ENCODE measurements at places on chromosomes 1 and 21.

DNA sequence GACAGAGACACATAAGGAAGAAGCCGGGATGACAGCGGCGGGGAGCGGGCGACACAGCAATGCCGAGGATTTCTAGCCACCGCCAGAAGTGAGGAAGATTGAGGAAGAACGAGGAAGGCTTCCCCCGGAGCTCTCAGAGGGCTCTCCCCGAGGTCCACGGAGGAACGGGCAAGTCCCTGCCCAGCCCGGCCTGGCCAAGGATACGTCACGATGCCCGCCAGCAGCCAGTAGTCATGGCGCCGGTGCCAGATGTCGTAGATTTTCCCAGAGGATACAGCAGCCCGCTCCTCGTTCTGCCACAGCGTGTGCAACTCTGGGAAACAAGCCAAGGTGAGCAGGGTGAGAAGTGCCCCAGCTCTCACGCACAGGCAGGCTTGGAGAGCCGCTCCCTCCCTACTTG lies 65.9 kb downstream of the KCNAB2 start:
- DNase-seq, result peak; percentile 3

GRCh38 chr1:38712046-38712445 lies 147.5 kb downstream of the RRAGC start:
- no peak for DNase-seq

DNA sequence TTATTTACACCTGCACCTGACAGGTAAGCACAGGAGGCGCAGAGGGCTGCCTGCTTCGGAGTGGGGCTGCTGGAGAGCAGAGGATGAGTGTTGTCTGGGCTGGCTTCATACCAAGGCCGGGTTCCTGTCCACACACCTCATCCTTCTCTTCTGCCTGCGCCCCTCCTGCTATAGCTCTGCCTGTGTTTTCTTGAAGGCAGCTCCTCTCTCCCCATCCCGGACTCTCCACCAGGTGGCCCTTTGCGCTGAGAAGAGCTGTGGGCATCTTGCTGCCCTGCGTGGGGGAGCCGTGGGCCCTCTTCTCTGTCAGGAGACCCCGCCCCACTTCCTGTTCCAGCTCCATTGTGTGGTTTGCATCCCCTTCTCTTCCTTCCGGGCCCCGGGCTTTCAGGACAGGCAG lies 35.0 kb downstream of the ARHGEF10L start:
- no peak for DNase-seq

DNA sequence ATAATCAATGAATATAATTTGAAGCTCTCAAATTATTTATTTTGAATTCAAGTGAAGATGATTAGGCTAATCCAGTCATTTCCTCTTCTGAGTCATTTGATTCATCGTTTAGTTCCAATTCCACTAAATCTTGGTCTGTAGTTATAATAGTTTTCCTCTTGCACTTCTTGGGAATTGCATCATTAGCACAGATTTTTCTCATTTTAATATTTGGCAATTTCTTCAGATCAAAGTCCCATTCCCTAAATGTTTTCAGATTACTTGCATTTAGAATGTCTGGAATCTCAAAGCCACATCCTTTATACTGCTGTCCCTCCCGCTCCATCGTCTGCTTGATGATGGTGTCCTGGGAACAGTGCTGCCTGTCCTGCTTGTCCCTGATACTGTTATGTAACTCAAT lies 43.5 kb downstream of the MAST2 start:
- DNase-seq, result no peak

GRCh38 chr1:232643251-232643650 lies 13.3 kb upstream of the SIPA1L2 start:
- no peak for DNase-seq

DNA sequence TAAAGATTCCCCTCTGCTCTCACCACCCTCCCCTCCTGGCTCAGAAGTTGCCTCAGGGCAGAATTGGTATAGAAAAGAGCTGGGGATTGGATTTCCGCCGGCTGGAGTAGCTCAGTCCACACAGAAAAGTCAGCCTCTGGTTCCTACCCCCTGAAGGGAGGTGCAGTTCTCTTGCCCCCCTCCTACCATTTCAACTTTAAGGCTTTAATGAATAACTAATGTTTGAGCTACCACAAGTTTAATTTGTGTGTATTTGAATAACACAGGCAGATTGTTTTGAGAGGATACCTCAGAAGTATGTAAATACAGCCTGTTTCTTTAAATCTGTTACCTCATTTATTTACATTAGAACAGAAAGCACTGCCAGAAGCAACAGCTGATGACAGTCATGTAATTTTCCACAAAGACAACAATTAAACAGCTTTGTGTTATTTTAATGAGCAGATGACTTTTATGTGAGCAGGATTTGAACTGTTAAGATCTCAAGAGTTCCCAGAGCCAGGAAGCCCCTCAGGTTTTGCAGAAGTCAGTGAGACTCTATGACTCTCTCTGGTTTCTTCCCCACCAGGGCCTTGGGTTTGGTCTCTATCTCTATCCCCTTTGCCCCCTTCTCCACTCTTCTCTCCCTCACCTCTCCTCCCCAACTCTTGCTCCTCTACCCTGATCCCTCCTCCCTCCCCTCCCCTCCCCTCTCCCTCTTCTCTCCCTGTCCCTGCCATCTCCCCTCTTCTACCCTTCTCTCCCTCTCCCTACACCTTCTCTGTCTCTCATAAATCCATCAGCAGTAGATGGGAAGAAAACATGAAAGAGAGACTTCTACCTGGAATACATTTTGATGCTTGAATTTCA lies 26.3 kb downstream of the DUSP10 start:
- no peak for DNase-seq

- no peak for DNase-seq
These were observed 155.3 kb upstream of the PKN2 start for GRCh38 chr1:88528792-88529191.

- no peak for DNase-seq
These were observed 1.0 kb upstream of the FOXO6 start for GRCh38 chr1:41360074-41360785.

DNA sequence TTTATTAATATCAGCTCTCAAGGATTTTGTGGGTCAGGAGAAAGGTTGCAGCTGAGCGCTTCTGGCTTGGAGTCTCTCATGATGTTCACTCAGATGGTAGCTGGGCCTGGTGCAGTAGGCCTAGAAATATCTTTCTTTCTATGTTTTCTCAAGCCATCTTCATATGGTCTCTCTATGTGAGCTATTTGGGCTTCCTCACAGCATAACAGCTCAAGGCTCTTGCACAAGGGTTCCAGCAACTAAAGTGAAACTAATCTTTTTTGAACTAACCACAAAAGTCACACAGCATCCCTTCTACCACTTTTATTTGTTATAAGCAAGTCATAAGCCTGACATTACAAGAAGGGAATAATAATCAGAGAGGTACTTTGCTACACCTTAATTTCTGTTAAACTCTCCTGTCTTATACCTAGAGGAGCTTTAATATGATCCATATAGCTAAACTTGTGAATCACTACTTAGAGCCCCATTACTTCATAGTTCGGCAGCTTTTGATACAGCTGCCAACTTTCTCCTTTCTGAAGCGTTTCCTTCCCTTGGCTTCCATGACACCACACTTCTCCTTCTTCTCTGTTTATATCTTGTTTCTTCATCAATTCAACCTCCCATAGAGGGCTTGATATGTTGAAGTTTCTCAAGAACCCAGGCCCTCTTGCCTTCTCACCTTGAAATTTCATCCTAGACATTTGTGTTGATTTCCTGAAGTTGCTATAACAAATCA lies 720.2 kb downstream of the LTN1 start:
- no peak for DNase-seq

GRCh38 chr1:112762541-112763500 lies 47.7 kb upstream of the PPM1J start:
- no peak for DNase-seq

GRCh38 chr1:203002951-203003350 lies 4.2 kb upstream of the TMEM183A start:
- no peak for DNase-seq

DNA sequence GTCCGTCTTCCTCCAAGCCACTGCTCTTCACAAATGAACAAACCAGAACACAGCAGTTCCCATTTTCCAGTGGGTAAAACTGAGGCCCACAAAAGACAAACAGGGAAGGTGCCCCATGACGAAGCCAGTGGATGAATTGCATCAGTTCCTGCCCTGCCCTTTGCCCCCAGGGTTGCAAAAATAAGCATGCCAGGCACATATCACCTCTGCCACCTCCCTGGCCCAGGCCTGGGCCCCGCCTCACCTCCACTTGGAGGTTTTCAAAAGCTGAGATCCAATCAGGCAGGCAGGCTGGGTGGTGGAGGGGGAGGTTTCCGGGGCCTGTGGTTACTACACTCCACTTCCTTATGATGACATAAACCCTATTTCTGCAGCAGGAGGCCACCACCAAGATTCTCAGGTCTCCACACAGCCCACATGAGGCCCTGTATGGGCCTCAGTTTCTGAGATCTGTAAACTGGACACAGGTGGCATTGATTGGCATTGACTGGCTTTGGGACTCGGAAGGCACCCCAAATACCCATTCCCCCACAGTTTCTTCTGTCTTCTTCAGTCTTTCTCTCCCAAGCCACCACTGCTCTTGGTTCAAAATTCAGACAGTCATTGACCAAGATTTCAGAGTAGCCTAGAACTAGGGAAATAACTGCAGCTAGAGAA lies 4.1 kb downstream of the KIF21B start:
- no peak for DNase-seq

- DNase-seq, result no peak
These were observed 110.6 kb upstream of the OLIG2 start for GRCh38 chr21:32915099-32915498.

- no peak for DNase-seq
These were observed 41.6 kb upstream of the NBL1 start for GRCh38 chr1:19602486-19602885.
